Ureter (tissue), 1 donor: ENCODE measurements at places on chromosomes 6 and 20.

- DNase-seq = no peak
Measured at GRCh38 chr20:15603978-15604805, 969.1 kb downstream of the KIF16B start.

- peak; percentile 70 for DNase-seq
Measured at GRCh38 chr20:17841751-17842215, 126.8 kb downstream of the SNX5 start.

- DNase-seq = no peak
Measured at GRCh38 chr6:89216411-89216810, 747 bp downstream of the GABRR1 start.

GRCh38 chr6:28747631-28748157 lies 176.1 kb downstream of the TRIM27 start:
- no peak for DNase-seq

GRCh38 chr6:153997221-153997620 lies 41.8 kb upstream of the OPRM1 start:
- no peak for DNase-seq
